ENCODE measurements at places on chromosomes 12 and 14. TPM values are rescaled to one million over a fixed set of nuclear protein-coding genes. Genes with fewer than 3 reads are reported as not detected.

LRP1 gene
- total RNA-seq, result 15.9 TPM

RPL10L gene
- not detected for total RNA-seq

ITGA7 gene
- total RNA-seq, result 1.3 TPM

LAG3 gene
- total RNA-seq, result 1.4 TPM

RNF212B gene
- not detected for total RNA-seq

NYNRIN gene
- 0.44 TPM for total RNA-seq

CRIP1 gene
- 1,936 TPM for total RNA-seq

ART4 gene
- total RNA-seq, result not detected

CPNE6 gene
- not detected for total RNA-seq

SERPINA6 gene
- total RNA-seq, result 2.0 TPM

ARMH4 gene
- 0.78 TPM for total RNA-seq

KIF21A gene
- total RNA-seq, result 18.7 TPM

ZC2HC1C gene
- total RNA-seq, result 6.0 TPM

CLEC6A gene
- total RNA-seq, result not detected

C14orf180 gene
- total RNA-seq, result not detected

STK38L gene
- total RNA-seq, result 10.4 TPM

TMEM233 gene
- total RNA-seq, result not detected

GLIPR1L1 gene
- total RNA-seq, result not detected

HELB gene
- total RNA-seq, result 0.80 TPM

Measured in A549 treated with AZD2906 at 1 μM for 4 hours (cell line).